Right cardiac atrium (tissue), 5 donors: ENCODE measurements at places on chromosomes 11 and 22. TPM values are rescaled to one million over a fixed set of nuclear protein-coding genes. Genes with fewer than 3 reads are reported as not detected.

DNA sequence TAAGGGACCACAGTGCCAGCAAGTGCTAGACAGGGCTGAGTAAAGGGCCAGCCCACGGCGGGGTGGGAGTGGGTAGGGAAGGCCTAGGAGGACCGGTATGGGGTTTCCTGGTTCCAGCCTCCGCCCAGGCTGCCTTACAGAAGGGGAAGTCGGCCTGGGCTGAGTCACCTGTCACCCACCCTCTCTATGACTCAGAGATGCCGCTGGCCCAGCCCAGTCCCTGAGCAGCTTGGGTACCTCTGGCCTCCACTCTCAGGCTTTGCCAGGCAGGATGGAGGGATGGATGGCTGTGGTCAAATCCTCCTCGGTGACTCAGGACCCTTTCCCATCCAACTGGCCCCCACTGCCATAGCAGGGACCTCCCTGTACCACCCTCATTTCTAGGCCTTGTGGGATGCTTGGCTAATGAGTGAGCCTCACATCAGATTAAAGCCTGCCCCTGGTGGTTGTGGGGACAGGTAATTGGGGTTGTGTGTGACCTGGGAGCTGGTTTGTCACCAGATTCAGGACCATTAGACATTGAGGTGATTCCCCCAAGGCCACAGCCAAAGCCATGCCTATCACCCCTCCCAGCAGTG is 13.9 kb downstream of the SLC35E4 start:
- peak; percentile 82 for DNase-seq

Gene P2RY6
- 0.70 TPM for polyA plus RNA-seq

DNA sequence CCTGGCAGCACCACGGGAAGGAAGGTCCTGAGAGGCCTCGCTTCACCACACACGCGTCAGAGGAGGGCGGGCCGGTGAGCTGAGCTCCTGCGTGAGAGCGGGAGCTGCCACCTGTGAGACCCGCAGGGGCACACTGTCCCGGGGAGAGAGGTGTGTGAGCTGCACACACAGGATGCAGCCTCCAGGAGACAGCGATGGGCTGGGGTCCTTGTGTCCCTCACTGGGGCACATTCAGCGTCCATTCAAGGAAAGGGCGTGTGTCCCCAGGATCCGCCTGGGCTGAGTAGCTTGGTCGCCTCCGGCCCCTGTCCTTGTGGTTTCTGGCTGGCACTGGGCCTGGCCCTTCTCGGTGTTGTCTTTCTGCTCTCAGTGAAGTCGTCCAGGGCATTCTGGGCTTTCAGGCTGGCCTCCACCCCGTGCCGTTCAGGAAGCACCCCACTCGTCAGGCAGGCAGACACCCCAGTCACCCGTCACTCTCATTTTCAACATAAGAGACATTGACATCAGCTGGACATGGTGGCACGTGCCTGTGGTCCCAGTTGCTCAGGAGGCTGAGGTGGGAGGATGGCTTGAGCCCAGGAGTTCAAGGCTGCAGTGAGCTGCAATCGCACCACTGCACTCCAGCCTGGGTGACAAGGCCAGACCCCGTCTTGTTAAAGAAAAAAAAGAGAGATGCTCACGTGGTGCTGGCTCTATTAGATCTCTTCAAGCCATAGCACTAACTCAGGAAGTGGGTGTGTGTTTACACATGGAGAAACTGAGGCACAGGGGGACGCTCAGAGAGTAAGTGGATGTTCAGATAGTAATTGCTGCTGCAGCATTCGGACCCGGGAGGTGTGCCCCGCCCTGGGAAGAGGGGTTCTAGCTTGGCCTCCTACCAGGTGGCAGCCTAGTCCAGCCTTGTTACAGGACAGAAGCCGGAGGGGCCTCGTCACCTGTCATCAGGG is 1081.6 kb downstream of the BRD1 start:
- no peak for DNase-seq

DNA sequence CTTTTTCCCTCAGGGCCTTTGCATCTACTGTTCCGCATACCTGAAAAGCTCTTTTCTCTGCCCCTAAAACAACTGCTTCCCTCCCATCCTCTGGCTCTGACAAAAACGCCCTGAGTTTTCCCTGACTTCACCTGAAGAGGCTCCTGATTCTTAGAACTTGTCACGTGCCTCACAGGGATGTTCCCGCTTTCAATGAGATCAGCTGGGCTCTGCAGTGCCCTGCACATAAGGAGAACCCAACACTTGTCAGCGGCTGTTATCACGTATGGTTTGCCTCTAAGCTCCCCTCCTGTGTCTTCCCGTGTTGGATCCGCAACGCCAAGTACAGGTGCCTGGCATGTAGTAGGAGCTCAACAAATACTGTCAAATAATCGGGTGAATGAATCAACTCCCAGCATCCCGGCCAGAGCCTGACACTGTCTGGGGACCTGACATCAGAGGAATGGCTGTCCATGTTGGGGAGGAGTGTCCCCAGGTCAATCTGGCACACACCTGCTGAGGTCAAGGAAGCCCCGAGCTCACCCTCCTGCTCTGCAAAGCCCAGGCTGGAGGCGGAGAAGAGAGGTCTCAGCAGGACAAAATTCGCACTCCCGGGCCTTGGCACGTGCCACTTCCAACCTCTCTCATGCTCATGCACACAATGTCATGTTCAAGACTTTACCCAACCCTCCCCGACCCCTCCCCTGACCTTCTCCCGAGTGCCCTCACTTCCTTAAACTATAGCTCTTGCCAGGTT is 4.2 kb upstream of the GRK2 start:
- peak; percentile 64 for DNase-seq

DNA sequence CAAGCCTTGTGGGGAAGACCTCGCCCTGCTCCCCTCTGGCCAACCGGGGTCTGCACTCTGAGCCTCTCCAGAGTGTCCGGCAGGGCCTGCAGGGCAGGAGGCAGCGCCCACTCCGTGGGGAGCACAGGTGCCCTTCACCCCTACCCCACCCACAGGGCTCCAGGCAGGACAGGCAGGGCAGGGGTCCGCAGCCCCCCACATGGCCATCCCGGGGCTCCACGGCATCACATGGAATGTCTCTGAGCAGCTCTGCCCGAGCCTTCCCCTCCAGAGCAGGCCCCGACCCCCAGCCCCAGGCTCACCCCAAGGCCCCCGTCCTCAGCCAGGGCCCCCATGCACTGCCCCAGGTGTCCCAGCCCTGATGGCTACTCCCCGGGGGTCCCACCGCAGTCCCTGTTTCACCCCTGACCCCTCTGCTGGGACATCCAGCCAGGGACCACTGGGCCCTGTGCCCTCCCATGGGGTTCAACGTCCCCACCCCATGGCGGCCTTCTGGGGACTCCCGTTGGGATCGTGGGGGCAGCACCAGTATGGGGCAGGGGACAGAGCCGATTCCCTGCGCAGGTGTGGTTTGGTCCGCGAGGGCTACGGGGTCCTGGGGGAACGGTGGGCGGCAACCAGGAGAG is 77.7 kb downstream of the BRD1 start:
- no peak for DNase-seq

- DNase-seq, result no peak
Observed at GRCh38 chr11:78603792-78604191, 29.1 kb upstream of the NARS2 start.

DNA sequence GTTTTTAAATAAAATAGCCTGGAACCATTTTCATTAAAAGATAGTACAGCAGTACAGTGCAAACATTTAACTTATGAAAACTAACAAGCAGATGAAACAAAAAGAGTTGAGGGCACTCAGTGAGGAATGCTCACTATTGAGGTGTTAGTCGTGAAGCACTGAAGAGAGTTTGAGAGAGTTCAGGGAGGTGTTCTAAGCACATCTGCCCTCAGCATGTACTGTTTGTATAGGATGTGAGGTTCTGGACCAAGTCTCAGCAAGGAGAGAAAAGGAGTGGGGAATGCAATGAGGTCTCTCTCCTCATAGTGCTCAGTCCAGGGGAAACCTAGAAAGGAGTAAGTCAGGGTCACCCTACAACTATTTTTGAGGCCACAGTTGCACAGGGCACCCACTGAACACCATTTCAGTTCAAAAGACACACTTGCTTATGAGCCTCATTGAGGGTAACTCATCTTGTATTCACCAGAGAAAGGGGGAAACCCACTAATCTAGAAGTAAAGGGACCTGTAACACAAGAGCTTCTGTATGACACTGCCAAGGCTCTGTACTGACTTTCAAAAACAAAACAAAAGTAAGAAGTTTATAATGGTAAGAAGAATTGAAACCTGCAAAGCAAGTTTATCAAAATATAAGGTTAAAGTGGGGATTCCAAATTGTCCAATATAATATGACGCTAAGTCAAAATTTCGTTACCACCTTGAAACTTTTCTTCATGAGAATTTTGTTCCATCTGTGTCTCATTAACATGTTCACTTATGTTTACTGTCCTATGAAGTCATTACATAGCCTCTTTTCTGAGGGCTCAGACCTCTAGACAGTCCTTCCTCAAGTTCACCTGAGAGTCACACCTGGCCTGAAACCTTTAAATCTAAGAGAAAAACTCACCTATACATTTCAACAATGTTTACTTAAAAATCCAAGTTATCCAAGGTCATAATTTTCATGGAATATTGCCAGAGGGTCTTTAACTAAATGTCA is 275.3 kb downstream of the ETS1 start:
- no peak for DNase-seq
